D721Med (cell line): ENCODE measurements at places on chromosomes 2 and 18.

DNA sequence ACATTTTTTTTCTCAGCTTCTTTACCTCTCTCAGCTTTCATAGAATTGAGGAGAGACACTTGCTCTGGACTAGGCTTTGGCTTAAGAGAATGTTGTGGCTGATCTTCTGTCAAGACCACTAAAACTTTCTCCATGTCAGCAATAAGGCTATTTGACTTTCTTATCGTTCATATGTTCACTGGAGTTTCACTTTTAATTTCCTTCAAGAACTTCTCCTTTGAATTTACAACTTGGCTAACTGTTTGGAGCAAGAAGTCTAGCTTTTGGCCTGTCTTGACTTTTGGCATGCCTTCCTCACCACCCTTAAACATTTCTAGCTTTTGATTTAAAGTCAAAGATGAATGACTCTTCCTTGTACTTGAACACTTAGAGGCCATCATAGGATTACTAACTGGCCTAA, 104.4 kb upstream of the SLC39A10 start:
- DNase-seq: no peak

DNA sequence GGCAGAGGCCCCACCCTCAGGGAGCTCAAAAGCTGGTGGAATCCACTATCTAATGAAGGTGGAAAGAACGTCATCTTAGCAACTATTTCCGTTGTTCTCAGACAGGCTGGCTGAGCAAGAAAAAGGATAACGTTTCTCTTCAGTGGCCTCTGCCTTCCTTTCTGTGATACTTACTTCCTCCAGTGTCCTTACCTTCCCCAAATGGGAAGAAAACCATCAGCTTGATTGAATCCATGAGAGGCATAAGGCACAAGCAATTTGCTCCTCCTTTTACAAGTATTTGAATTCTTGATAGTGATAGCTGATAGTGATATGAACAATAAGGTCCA, 8.1 kb upstream of the NCOA1 start:
- no peak for DNase-seq

- no peak for DNase-seq
These were observed 16.4 kb downstream of the DYNAP start for GRCh38 chr18:54607213-54608027.

- no peak for DNase-seq
These were observed 61.0 kb downstream of the TMEM163 start for GRCh38 chr2:134657650-134658250.

GRCh38 chr2:137508739-137509384, 455.4 kb upstream of the HNMT start:
- no peak for DNase-seq

DNA sequence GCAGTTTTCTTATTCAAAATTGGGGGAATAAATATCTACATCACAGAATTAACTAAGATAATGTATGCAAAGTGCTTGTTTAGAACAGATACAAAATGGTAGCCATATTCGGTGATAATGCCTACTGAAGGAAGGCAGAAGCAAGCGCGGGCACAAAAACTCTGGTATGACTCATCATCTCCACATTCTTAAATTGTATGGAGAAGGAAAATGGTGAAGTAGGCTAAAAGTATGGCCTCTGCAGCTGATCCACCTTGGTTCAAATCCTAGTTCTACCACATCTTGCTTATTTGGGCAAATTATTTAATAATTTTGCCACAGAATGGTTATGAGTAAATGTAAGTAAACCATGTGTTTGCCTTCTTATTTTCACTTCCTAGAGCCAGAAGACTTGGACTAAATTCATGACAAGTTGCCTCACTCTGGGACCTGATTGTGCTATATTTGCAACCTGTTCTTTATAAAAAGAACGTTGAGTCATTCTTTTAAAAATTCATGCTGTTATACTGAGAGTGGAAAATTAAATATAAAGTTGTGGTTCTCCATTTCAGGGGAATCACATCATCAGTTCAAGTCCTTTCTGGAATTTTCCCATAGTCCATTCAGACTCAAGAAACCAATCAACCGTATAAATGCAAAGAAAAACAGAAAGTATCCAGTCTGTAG, 9.0 kb upstream of the CDK15 start:
- DNase-seq: no peak

DNA sequence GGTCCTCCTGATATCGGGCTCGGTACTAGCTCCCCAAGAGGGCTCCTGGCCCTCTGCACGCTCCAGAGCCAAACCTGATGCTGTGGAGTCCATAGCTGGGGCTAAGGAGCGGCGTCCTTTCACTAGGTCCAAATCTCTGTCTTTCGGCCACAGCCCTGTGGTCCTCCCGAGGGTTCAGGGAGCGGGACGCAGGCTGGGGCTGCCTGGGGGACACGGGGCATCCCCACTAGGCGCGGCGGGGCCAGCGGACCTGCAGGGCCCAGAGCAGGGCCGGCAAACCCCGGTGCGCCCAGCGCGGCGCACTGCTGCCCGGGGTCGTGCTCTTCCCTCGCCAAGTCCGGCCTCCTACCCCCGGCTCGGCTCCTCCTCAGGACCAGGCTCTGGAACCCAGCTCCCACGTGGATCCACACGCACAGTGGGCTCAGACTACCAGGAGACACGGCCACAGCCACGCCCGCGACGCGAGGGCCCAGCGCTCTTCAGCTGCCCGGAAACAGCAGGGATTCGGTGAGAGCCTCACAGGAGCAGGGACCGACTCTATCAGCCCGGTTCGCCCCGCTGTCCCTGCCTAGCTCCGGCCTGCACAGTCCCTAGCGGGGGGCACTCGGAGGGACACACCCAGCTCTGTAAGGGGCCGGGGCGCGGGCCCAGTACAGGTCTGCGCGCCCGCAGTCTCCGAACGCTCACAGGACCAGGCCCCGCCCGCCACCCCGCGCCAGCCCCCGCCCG, 593 bp downstream of the ZNF514 start:
- no peak for DNase-seq

- no peak for DNase-seq
These were observed 30.4 kb upstream of the SEMA4C start for GRCh38 chr2:96900237-96900636.

DNA sequence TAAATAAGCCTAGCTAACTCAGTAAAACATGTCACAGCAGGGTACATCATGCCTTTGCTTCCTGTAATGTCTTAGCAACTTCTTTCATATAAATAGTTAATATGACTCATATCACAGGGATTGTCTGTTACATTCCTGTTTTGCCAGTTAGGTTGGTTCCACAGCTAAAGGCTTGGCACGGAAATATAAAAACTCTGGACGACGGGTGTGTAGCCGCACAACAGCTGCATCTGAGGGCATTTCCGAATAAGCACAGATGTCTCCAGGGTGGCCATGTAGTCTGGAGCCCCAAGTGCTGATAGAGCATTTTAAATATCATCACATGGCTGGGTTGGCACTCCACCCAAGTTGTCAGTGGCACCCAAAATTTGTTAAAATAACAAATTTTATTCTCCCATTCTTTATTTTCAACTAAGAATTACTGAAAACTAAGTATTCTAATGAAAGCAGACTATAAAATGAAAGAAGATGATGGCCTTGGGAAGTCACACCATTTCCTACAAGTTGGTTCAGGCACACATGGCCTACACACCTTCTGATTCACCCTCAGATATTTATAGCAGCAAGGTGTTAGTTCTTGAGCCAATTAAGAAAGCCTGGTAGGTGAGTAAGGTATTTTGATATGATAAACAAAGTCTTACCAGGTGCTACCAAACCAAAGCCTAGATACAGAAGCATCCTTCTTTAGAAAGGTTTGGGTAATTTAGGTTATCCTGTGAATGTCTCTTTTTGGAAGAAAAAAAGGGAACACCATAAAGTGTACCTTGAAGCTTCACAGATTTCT, 61.8 kb upstream of the STK17B start:
- no peak for DNase-seq

- no peak for DNase-seq
These were observed 12.9 kb downstream of the FHL2 start for GRCh38 chr2:105385731-105386540.

GRCh38 chr18:9104244-9104901, 1.9 kb downstream of the NDUFV2 start:
- no peak for DNase-seq

DNA sequence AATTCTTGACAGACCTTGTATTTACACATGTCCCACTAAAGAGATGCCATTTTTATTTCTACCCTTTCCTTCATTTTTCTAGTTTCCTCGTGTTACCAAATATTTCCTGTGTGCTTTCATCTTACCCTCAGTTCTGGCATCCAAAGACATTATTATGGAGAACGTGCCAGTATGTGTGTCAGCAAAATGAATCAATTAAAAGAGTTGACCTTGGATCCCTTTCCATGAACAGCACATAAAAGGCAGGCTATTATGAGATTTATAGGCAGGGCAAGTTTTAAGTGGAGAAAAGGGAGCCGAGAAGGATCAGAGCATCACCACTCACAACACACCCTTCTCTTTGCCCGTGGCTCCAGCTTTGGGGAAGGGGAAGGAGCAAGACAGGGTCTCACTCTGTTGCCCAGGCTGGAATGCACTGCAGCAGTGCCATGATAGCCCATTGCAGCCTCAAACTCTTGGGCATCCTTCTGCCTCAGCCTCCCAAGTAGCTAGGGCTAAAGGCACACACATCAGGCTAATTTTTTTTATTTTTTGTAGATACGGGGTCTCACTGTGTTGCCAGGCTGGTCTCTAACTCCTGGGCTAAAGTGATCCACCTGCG, 149.9 kb downstream of the GFPT1 start:
- DNase-seq: no peak

- DNase-seq: no peak
These were observed 9.9 kb downstream of the NABP1 start for GRCh38 chr2:191687867-191688266.

DNA sequence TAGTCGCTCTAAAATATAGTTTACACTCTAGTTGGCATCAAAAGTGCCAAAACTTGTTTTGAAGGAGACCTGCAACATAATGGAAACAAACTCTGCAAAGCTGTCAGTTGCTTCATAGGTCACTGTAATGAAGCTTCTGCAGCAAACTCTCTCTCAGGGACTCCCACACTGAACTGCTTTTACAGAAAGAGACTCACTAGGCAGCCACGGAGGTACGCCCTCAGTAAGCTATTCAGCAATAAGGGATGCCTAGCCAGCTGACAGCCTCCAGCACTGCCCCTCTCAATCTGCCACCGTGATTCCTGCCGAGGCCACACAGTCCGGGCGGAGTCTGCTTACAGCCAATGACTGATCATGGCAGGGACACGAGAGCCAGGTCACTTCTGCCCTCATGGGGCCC, 51.1 kb downstream of the COLEC12 start:
- no peak for DNase-seq

DNA sequence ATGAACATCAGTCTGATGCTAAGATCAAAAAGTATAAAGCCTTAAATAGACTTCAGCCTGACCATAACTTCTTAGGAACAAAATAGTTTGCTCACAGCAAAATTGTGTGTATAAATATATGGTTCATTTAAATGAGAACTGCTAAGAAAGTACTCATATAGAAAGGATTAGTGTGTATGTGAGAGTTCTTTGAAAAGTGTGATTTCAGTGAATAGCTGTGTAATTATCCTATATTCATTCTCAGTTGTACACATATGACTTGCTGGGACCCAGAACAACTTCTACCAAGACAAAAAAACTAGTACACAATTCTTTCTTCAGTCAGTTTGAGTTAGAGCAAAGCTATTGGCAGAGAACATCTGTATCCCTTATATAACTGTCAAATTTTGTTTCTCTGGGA, 7.2 kb downstream of the BBS5 start:
- no peak for DNase-seq

DNA sequence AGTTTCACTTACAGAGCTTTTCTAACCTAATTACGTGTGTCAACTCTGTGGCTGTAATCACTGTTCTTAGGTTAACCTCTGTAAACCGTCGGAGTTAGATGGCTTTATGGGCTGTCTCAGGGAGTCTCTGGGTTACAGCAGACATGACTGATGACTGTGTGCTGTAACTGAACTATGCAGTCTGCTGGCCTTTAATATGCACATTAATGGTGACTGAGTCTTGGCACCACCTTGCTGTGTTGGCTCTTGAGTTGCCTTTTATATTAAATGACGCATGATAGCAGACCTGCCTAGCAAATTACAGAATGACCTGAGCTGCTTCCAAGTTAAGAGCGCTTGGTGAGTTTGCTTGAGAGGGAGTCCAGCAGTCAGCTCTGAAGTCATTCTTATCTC, 90.1 kb downstream of the ACKR3 start:
- no peak for DNase-seq

DNA sequence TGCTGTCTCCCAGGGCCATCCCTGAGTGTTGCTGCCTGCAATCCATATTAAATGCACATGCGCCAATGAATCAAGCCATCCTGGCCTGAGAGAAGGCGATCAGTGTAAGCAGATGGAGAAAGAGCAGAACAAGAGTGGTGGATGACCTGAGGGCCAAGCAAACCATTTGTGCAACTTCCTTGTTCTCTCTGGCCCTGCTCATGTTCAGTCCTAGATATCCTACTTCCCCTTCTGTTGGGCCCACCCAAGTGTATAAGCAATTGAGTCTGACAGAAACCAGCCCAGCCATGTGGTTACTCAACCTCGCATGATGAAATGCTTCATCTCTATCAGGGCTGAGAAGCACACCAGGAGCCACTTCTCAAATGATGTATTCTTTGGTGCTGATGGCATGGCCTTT, 383.1 kb upstream of the ID2 start:
- no peak for DNase-seq

- no peak for DNase-seq
These were observed 44.2 kb upstream of the TAF1B start for GRCh38 chr2:9799011-9799596.

DNA sequence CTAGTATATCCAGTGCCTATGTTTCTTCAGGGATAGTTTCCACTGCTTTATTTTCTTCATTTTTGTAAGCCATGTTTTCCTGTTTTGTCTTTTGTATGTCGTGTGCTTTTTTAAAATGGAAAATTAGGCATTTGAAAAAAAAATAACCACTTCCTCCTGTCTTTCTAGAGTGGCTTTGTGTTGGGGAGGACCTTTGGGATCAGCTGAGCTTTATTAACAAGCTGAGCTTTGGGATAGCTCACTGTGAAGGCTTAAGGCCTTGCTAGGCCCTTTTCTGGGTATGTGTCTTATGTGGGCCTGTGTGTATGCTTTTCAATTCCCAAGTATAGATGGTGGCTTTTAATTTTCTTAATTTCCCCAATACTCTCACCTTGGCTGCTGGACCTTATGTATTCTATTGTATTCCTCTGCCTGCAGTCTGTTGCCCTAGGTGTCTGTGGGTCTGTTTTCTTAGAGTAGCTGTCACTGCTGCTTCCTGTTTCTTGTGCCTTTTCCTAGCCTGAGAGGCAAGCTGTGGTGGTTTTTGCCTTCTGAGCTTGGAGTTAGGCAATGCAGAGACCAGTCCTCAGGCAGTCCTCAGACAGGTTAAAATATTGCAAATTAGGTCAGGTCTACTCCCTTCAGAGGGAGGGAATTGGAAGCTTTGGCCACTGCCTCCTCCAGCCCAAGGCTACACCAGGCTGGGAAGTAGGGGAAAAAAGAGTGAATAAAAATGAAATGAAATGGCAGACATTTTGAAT, 134.7 kb downstream of the LDLRAD4 start:
- DNase-seq: no peak

DNA sequence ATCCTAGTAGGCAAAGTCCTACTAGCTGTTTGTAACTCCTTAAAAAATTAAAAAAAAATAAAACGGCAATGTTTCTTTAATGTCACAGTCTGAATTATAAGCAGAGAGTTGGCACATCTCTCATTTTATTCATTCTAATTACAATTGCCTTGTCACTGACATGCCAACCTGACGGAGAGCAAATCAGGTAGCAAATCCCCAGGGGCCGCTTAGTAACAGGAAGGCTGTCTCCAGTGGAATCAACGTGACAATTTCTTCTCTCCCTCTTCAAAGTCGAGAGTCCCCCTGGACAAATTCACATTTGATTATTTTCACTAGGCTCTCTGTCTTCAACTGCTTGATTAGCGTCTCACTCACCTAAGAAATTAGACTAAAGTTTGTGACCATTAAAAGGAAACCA, 1598.9 kb upstream of the PIK3C3 start:
- no peak for DNase-seq
